Fibroblast of the aortic adventitia (primary cell): ENCODE measurements at places on chromosomes 6 and 20. TPM values are rescaled to one million over a fixed set of nuclear protein-coding genes. Genes with fewer than 3 reads are reported as not detected.

- DNase-seq, result no peak
These were observed 764 bp downstream of the DNTTIP1 start for GRCh38 chr20:45792317-45793118.

GRCh38 chr6:111250791-111251354 lies 163.6 kb downstream of the SLC16A10 start:
- no peak for DNase-seq

DNA sequence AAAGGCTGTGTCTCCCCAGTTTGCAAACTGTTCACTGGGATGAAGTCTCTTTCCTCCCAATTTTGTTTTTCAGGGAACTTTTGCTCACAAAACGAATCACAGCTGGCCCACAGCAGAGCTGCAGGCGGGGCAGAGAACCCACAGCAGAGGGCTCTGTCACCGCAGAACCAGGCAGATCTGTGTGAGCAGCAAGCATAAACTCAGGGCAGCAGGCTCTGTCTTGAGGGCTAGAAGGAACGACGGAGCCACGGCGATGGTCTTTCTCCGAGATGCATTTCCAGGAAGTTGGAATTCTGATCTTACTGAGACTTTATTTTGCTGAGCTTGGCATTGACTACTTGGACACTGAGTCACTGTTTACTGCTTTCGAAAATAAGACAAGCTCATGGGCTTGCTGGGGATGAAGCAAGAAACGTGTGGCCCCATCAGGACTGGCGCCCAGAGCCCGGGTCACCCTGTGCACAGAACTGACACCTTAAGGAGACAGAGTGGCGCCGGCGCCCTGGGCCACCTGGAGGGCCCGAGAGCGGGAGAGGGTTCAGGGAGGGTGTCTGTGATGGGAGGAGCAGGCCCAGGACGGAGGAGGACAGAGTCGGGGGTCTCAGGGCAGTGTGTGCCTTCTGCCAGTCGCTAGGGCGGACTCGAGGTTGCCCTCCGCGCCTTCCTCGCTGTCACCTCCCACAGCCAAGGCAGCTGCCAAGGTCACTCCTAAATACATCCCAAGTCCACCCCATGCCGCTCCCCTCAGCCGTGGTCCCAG lies 106.3 kb upstream of the NXT1 start:
- peak; percentile 50 for DNase-seq

DNA sequence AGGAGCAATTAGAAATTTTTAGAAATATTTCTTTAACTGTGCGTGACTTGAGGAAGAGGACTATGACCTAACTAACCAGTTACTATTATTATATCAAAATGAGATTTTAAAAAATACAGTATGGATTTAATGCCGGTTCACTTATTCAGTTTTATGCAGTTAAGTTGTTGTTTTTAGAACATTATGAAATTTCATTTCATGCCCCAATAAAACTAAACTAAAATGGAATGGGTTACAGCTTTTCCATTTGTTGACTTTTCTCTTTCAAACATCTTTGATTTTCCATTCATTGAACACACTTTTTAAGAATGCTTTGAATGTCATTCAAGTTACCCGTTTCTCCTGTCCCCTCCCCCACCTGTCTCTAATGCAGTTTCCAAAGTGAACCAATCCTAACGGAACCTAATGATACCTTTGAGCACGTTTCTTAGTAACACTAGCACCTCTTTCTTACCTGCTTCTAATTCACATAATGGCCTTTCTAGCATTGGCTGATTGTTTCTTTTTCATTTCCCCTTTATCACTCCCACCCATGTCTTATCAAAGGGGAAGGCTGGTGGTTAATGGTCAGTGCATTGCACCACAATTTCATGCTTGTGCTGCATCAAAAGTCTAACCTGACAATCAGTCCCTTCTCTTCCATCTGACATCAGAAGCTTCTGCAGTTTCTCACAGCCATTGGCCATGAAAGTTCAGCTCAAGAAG lies 262.2 kb upstream of the TAB2 start:
- DNase-seq, result no peak

GRCh38 chr6:5679270-5679669 lies 327.5 kb downstream of the NRN1 start:
- DNase-seq, result no peak

DNA sequence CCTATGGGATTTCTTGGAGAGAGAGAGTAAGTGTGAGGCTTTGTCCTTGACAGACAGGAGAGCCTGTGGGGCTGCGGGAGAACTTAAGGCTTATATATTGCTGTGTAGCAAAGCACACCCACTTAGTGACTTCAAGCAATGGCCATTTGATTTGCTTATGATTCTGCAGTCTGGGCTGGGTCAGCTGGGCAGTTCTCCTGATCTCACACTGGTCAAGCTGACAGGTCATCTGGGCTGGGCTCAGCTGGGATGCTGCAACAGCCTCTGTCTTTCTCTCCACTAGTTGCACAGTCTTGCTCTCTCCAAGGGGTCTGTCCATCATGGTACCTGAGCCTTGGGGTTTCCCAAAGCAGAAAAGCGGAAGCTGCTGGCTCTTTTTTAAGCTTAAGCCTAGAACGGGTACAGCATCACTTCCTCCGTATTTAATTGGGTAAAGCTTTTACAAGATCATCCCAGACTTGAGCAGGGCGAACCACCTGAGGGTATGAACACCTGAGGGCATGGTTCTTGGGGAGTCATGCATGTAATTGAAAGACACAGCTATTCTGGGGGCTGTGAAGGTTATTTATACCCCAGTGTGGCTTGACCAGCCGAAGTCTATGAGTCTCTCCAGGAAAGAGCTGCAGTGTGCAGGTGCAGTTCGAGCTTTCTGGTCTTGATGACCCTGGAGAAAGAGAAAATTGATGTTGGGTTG lies 13.3 kb upstream of the GGTLC1 start:
- no peak for DNase-seq

GRCh38 chr20:59385480-59385879 lies 85.1 kb downstream of the EDN3 start:
- no peak for DNase-seq

The DYNLT2 gene
- total RNA-seq, result 1.7 and 2.0 TPM in 2 replicates

The BNIP5 gene
- not detected in 2 replicates for total RNA-seq

The MUCL3 gene
- total RNA-seq, result under 0.01 TPM in 1 of 2 replicates, not detected in the other

The LZTS3 gene
- 3.6 and 11.6 TPM in 2 replicates for total RNA-seq
